ENCODE measurements at places on chromosomes 1 and 21.

- DNase-seq: no peak
Measured at GRCh38 chr1:115771094-115771846, 2.8 kb upstream of the CASQ2 start.

GRCh38 chr1:186574926-186575325 lies 105.3 kb downstream of the PTGS2 start:
- DNase-seq: no peak

DNA sequence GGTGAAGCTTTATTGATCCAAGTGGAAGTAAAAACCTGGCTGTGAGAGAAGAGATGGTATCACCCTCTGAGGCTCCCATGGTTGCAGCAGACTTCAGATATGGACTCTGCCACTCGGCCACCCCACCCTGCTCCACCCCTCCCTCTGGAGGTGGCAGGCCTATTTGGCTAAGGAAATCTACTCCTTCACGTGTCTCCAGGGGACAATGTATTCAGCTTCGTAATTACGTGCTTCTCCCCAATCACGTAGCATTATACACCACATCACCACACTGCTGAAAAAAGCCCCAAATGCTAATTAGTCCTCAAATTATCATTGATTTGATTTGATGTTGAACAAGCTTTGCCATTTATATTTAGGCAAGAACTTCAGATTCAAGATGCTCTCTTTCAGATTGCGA lies 220.7 kb downstream of the OMA1 start:
- no peak for DNase-seq

- DNase-seq: no peak
Measured at GRCh38 chr21:27806281-27806680, 839.4 kb upstream of the ADAMTS5 start.

DNA sequence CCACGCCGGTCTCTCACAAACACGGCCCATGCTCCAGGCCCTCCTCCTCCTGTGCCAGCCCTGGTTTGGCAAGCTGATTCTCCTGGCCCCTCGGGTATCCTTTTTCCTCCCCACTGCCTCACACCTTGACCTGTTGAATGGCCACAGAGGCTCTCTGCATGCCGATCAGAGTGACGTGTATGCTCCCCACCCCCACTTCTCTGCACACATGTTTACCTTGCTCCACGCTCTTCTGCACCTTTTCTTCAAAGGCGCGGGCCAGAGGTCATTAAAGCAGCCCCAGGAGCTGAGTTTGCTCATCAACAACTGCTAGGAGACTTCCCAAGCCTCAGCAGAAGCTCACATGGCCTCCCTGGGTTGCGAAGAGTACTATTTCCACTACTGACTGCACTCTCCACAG lies 139.3 kb upstream of the EDN2 start:
- DNase-seq: no peak

- DNase-seq: no peak
Measured at GRCh38 chr21:16402752-16403151, 673.0 kb downstream of the USP25 start.

DNA sequence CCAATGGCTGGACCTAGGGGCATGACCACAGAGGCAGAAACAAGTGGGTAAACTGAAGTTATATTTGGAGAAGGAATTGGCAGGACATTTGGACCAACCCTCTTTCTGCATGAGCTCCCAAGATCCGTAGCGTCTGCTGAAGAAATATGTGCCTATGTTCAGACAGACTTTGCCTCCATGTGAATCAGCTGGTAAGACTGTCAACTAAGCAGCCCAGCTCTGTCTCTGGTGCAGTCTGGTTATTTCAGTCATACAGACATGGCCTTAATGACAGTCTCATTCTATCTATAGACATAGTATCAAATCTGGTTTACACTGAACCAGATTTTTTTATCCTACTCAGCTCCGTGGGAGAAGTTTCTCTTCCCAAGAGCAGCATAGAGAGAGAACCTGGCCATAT lies 63.1 kb upstream of the PBX1 start:
- DNase-seq: no peak

GRCh38 chr1:192153276-192153675 lies 5.0 kb upstream of the RGS18 start:
- DNase-seq: no peak

DNA sequence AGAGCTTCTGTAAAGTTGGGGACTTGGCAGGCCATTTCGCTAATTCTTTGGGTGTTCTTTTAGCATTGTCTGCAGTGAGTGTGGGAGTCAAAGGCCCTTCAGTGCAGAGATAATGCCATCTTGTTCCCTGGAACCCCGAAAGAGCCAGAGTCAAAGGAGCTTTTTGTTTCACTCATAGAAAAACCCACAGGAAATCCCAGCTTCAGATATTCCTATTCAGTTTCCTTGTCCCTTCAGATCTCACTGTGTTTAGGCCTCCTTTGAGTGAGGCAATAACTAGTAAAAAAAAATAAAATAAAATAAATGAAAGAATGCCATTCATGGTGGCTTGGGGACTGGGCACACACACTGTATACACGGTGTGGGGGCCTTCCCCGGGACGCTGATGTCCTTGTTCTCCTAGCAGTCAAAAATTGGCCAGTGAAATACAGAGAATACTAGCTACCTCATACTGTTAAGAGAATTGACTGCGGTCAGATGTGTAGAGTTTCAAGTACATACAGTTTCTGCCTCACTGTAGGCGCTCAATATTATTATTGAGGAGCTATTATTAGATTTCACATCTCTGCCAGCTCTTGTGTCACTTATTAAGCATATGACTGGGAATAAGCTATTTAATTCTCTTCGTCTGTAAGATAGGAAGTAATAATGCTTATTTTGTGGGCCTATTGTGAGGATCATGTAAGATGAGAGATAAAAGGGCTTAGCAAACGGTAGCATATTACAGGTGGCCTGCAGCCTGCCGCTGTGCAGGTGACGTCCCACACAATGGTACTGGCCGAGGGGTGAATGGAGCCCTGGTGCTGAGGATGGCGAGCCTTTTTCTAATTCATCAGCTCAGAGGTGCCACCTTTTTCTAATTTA lies 16.7 kb downstream of the DISC1 start:
- no peak for DNase-seq

DNA sequence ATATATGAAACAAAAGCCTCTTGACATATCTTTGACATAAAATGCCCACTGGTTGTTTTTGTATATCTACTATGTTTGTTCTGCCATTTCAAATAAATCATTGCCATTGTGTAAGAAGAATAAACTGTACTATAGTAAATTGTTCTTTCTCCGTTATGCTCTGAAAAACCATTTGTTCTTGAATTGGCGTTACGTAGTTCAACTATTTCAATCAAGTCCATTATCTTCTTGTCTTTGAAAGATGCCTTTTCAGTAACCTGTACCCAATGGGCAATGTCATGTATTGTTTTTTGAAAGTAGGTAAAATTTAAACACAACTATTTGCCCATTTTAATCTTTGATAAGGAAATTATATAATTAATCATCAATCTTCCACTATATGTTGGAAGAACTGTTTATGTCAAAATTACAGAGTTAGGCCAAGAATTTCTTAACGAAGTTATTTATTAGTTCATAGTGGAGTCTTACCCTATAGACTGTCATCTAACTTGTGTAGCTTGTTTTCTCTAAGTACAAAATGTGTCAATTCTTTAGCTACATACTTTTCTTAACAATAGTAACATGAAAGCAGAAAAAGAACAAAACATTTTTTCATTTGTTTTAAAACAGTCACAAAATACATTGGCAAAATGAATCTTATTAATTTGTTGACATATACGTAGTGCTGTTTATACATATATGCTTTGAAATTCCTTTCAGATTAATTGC lies 294.8 kb downstream of the PTPRC start:
- no peak for DNase-seq

- no peak for DNase-seq
Measured at GRCh38 chr1:55812281-55812680, 597.1 kb upstream of the USP24 start.

- no peak for DNase-seq
Measured at GRCh38 chr1:38942664-38943428, 1.2 kb upstream of the RHBDL2 start.

- DNase-seq: no peak
Measured at GRCh38 chr1:90074970-90075391, 80.1 kb downstream of the ZNF326 start.

GRCh38 chr1:63128556-63128955 lies 193.8 kb upstream of the FOXD3 start:
- no peak for DNase-seq

GRCh38 chr1:116777831-116778830 lies 23.9 kb downstream of the CD2 start:
- no peak for DNase-seq

DNA sequence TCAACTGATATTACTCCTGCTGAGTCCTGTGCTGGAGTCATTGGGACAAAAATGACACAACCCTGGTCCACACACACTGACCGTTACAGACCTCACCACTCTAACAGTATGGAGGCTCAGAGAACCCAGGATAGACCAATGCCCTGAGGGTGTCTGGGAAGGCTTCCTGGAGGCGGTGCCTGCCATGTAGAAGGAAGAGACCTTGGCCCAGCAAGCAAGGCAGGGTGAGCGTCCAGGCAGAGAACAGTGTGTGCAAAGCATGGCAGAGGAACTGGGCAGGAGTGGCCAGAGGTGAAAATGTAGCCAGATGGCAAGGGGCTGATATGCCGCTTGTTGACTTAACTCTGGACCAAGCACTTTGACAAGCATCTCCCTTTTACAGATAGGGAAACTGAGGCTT lies 85.5 kb downstream of the VWA5B1 start:
- no peak for DNase-seq

- no peak for DNase-seq
Measured at GRCh38 chr1:80251591-80251990, 1245.1 kb upstream of the ADGRL4 start.
